ENCODE measurements at places on chromosomes 3 and 15. TPM values are rescaled to one million over a fixed set of nuclear protein-coding genes. Genes with fewer than 3 reads are reported as not detected.

The TAGLN3 gene
- total RNA-seq = not detected

The CPNE4 gene
- total RNA-seq = not detected

The PATL2 gene
- 62.1 TPM for total RNA-seq

The LRRIQ4 gene
- total RNA-seq = not detected

The ADAMTS17 gene
- total RNA-seq = 4.7 TPM

The KCNMB2 gene
- total RNA-seq = not detected

The ITIH1 gene
- total RNA-seq = not detected

The FETUB gene
- total RNA-seq = not detected

The CCDC54 gene
- not detected for total RNA-seq

The SERPINI1 gene
- 4.3 TPM for total RNA-seq

The CHRFAM7A gene
- total RNA-seq = 0.33 TPM

The GPR149 gene
- not detected for total RNA-seq

The UBA7 gene
- 299 TPM for total RNA-seq

The SH2D7 gene
- total RNA-seq = not detected

The C3orf85 gene
- not detected for total RNA-seq
